Small intestine (tissue), 16 donors: ENCODE measurements at places on chromosomes 2 and 18.

DNA sequence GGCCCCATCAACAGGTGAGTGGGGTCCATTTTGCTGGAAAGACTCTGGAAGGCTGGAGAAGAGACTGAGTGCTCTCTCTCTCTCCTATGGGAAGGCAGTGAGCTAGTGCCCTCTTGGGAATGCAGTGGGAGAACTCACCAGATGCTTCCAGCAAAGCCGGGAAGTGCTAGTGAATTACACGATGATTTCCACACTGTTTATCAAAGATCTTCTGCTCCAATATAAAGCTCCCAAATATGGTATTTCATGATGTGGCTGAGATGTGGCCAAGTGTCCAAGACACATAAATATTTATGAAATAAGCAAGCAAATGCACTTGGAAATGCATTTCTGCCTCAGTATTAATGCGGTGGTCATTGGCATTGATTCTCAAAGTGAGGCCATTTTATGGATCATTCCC is 135.9 kb downstream of the VAPA start:
- peak; percentile 13 for DNase-seq

DNA sequence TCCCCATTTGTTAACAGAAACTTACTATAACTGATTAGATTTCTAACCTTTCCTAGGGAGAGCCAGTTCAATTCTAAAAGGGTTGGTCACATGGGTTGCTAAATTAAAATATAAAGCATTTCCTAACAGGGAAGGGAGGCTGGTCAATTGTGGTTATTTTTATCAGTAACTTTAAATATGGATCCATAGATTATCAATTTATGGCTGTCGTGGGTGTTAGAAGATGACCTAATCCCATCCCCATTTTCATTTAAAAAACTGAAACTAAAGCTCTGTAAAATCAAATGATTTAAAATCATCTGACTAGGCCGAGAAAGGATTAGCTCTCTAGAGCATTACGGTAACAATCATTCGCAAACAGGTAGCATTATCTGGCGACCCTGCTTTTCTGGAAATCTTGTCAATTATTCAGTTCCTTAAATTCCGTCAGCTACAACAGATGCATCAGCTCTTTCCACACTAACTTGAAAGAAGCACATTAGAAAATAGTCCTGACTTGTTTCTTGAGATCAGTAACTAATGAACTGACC is 953 bp upstream of the HNRNPA3 start:
- DNase-seq: no peak

- no peak for DNase-seq
Observed at GRCh38 chr2:236687296-236687965, 117.8 kb downstream of the ACKR3 start.

- no peak for DNase-seq
Observed at GRCh38 chr2:168529900-168530561, 74.0 kb downstream of the CERS6 start.
